Small intestine (tissue), 16 donors: ENCODE measurements at places on chromosomes 5 and 9.
A peak's percentile ranks its signal among the peaks of the same experiment; 100 is the strongest.

- H3K27ac ChIP-seq = no peak overlapping the region
- no peaks in the 10 kb centered on the region for H3K4me1 ChIP-seq
- no peak for DNase-seq
- no peak overlapping the region for H3K4me3 ChIP-seq
Observed at GRCh38 chr9:17402309-17402708, 176.6 kb upstream of the SH3GL2 start.

DNA sequence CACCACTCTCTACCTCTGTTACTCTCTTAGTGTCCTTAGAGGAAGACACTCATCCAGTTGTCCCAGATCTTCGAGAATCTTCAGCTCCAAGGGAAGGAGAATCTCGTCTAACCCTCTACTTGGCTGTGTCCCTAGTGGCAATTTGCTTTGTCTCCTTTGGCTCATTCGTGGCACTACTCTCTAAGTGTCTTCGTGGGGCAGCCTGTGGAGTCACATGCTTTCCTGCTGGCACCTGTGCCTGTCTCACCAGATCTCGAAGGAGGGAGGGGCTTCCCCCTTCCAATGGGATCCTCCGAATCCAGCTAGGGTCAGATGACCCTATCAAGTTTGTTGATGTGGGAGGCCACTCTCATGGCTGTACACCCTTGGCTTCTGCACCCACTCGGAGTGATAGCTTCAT lies 1.8 kb upstream of the PCDHGC5 start:
- DNase-seq = no peak
- peaks cover 7% of the 10 kb centered on the region for H3K27me3 ChIP-seq
- peaks cover 3% of the 10 kb centered on the region for H3K4me1 ChIP-seq
- H3K36me3 ChIP-seq = no peaks in the 10 kb centered on the region
- no peak overlapping the region for H3K27ac ChIP-seq

DNA sequence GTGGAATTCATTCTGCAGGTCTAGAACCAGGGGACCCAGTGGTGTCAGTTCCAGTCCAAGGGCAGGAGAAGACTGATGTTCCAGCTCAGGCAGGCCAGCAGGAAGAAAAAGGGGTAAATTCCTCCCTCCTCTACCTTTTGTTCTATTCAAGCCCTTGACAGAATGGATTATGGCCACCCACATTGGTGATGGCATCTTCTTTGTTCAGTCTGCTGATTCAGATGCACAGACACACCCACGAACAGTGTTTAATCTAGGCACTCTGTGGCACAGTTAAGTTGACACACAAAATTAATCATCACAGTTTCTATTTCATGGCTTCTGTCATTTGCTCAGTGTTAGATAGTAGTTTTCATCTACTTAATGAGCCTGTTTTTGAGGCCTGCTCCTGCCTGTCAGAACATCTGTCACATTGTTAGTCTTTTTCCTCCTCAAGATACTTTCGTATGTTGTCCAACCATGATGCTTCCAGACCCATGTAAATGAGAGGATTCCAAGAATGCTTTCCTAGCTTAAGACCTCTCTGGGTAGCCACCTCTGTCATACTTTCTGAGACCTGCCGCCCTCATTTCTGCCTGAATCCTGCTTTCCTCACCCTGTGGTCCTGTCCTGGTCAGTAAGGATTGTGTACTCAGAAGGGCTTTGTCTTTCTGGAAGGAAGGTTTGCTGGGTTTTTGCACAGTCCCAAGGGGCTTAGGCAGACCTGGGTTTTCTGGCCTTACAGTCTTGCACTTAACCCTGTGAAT lies 72.5 kb downstream of the SPIN1 start:
- H3K36me3 ChIP-seq = peaks cover 11% of the 10 kb centered on the region
- no peaks in the 10 kb centered on the region for H3K4me1 ChIP-seq
- DNase-seq = no peak
- H3K27ac ChIP-seq = no peak overlapping the region
- no peaks in the 10 kb centered on the region for H3K27me3 ChIP-seq

DNA sequence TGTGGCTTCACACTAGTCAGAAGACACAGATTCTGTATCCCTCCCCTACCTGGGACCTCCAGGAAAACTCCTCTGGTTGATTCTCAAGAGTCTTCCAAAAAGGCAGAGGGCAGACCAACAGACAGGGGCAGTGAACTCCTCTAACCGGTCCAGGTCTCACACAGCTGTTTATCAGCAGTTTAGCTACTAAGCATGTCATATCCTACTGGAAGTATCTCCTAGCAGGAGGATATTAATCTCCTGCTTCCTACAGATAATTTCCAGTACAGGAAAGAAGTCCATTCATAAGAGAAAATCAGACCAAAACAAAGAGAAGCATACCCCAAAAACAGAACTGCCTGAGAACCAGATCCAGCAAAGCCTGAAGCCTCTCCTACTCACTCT lies 64.3 kb downstream of the DTWD2 start:
- no peaks in the 10 kb centered on the region for H3K4me1 ChIP-seq
- H3K4me3 ChIP-seq = no peak overlapping the region
- no peaks in the 10 kb centered on the region for H3K27me3 ChIP-seq
- H3K27ac ChIP-seq = no peak overlapping the region

- H3K4me1 ChIP-seq = no peaks in the 10 kb centered on the region
- H3K4me3 ChIP-seq = no peak overlapping the region
- no peaks in the 10 kb centered on the region for H3K27me3 ChIP-seq
- peaks cover 6% of the 10 kb centered on the region for H3K36me3 ChIP-seq
Observed at GRCh38 chr9:71729816-71730526, 38.3 kb downstream of the CEMIP2 start.

DNA sequence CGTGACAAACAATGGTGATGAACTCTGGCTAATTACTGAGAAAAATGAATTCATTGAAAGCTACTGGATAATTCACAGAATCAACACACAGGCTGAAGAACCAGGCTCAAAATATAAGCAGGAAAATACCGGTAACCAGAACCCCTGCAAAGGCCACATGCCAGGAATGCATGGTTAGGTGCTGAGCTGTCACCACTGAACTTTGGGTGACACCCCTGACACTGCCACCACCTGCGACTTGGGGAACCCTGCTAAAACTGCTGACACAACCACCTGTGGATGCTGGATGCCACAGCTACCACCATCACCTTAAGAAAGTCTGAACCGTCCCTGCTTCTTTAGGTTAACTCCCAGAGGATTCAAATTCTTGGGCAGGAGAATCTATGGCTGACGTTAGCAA lies 72.0 kb upstream of the NR4A3 start:
- DNase-seq = no peak
- no peak overlapping the region for H3K27ac ChIP-seq
- H3K4me3 ChIP-seq = no peak overlapping the region
- no peaks in the 10 kb centered on the region for H3K36me3 ChIP-seq
- no peaks in the 10 kb centered on the region for H3K27me3 ChIP-seq

GRCh38 chr5:132256783-132257130 lies 739 bp upstream of the PDLIM4 start:
- peak overlapping the region; percentile 18 for H3K27ac ChIP-seq
- no peak for DNase-seq
- no peaks in the 10 kb centered on the region for H3K27me3 ChIP-seq
- peak overlapping the region; percentile 60 for H3K4me3 ChIP-seq
- H3K4me1 ChIP-seq = peaks cover 33% of the 10 kb centered on the region
- H3K36me3 ChIP-seq = no peaks in the 10 kb centered on the region

DNA sequence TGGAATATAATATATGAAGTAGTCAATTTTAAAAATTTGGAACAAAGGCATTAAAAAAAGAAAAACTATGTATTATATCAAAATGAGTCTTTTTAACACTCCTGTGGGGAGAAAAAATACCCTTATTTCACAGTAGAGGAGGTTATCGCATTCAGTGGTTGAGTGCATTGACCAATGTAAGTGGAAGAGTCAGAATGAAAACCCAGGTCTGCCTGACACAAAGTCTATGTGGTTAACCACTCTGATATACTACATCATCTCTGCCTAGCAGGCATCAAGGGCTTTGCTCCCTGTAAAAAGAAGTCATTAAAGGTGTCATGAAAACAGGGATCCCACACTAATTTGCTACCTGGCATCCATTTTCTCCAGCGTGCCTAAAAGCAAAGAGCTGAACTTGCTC lies 417.2 kb upstream of the C9orf72 start:
- H3K4me3 ChIP-seq = no peak overlapping the region
- no peaks in the 10 kb centered on the region for H3K36me3 ChIP-seq
- no peaks in the 10 kb centered on the region for H3K27me3 ChIP-seq

GRCh38 chr9:132842124-132843044 lies 35.7 kb downstream of the AK8 start:
- H3K4me1 ChIP-seq = no peaks in the 10 kb centered on the region
- no peaks in the 10 kb centered on the region for H3K36me3 ChIP-seq
- no peak for DNase-seq
- no peaks in the 10 kb centered on the region for H3K27me3 ChIP-seq
- no peak overlapping the region for H3K4me3 ChIP-seq
- no peak overlapping the region for H3K27ac ChIP-seq

GRCh38 chr9:95272830-95273229 lies 44.7 kb downstream of the FANCC start:
- H3K36me3 ChIP-seq = no peaks in the 10 kb centered on the region
- no peaks in the 10 kb centered on the region for H3K27me3 ChIP-seq
- H3K27ac ChIP-seq = no peak overlapping the region
- no peak for DNase-seq
